Hepatocyte (in vitro differentiated cells): ENCODE measurements at places on chromosomes 6 and 20.

DNA sequence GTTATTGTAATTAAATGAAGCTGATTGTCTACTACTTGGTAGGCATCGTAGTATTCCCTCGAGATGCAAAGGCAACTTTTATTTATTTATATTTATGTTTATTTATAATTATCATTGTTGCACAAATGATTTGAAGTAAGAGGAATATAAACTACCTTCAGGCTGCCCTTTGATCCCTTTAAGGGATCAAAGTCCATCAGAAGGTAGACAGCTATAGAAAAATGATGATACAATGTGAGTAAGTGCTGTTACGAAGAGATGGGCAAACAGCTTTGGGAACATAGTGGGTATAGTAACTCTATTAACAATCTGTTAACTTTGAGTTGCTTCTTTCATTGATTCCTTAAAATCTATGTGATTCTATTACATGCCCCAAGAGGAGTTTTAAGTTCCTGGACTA is 512.8 kb upstream of the CITED2 start:
- DNase-seq: no peak

DNA sequence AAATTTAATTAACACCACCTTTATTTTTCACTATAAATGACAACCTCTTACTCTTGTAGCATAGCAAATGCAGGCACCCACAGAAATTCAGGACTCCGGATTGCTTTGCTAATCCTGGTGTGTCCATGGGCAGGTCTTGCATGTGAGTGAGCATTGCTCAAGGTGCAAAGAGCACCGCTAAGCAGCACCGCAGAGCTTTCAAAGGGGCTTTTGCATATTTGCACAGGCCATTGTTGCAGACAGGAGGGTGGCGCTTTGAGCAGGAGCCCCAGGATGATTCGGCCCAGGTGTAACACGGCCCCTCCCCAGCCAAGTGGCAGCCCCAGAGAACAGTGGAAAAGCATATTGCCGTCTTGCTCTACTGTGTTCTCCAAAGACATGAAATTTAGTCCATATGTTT is 293.2 kb downstream of the NRN1 start:
- peak; percentile 39 for DNase-seq

DNA sequence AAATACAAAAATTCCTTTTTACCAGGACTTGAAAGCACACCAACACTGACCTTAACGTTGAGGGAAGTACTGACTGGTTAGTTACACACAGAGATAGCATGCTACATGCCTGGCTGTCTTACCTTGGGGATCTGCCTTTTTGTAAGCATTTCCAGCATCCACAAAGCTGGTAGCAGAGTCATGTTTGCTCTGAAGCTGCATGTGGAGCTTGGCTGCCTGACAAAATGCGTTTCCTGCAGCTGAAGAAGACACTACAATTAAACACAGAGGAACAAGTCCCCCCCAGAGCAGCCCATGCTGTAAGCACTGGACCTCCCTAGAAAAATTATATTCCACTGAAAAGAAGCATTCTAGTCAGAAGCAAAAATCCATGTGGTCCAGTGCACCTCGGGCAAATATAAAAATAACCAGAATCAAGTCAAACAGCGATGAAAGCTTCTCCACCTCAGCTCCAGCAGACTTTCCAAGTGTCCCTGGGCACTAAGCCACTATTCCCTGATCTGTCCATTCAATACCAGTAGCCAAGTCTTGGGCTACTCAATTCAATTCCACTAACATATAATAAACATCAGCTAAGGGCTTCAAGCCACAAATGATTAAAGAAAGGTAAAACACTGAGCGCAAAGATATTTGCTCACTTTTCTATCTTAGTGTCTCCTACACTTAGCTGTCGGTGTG is 24.2 kb downstream of the NAPB start:
- no peak for DNase-seq

DNA sequence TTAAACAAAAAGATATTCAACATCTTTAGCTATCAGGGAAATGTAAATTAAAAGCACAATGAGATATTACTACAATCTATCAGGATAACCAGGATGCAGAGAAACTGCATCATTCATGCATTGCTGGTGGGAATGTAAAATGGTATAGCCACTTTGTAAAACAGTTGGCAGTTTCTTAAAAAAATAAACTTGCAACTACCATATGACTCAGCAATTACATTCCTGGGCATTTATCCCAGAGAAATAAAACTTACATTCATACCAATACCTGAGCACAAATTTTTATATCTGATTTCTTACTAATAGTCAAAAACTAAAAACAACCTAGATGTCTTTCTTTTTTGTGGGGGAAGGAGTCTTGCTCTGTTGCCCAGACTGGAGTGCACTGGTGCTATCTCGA is 190.3 kb upstream of the TAB2 start:
- no peak for DNase-seq

DNA sequence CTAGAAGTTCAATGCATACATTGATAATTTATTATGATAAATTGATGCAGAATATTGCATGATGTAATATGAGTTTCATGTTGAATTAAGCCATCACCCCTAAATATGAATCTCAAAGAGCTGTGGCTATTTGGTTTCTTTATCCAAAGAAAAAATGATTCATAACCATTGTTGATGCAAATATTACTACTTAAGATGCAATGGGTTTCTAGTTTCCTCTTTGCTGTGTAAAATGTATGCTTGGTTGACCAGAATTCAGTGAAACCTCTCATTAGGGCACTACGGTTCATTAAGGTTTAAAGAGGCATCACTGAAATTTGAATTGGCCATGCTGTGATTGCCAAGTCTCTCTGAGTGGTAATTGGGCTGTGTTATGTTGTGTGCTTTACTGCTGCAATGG is 492.5 kb upstream of the FLRT3 start:
- no peak for DNase-seq

- DNase-seq: no peak
These were observed 69.9 kb downstream of the CDKAL1 start for GRCh38 chr6:20604159-20604558.

GRCh38 chr6:33761922-33762629 is 15.4 kb upstream of the IP6K3 start:
- peak; percentile 78 for DNase-seq

- peak; percentile 76 for DNase-seq
These were observed 12.7 kb downstream of the SAYSD1 start for GRCh38 chr6:39102071-39102820.

DNA sequence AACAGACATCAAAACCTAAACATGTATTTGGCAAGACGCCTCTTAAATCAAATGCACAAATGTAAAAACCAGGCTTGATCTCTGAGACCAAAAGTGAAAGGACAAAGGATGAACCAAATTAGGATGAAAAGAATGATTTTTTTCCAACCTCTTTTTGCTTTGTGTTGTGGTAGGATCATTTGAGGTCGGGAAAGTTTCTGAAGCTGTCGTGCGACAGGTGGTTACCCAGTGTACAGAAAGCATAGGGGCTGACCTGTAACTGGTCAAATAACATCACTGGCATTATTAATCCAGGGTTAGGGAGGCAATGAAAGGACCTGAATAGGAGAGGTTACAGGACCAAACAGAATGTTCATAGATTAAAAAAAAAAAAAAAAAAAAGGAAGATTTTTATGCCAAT is 18.1 kb upstream of the NOL7 start:
- no peak for DNase-seq
